ENCODE measurements at places on chromosomes 6 and 20.

- no peak for DNase-seq
Measured at GRCh38 chr20:1848373-1848772, 46.8 kb upstream of the SIRPA start.

DNA sequence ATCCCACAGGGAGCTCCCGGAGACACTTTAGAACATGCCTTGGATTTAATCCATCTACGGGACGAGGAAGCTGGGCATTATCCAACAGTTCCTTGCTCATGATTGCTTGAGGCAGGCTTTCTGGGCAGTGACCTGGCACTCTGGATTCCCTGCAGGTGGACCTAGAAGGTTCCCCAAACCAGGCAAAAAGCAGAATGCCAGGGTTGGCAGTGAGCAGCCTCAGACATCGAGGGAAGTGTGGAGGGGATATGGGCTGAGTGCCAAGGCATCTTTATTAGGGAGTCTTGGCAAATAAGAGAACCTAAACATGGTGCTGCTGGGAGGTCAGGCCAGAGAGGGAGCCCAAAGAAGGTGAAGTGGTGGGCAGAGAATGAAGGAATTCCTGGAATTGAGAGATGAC is 158.5 kb downstream of the CD83 start:
- no peak for DNase-seq

DNA sequence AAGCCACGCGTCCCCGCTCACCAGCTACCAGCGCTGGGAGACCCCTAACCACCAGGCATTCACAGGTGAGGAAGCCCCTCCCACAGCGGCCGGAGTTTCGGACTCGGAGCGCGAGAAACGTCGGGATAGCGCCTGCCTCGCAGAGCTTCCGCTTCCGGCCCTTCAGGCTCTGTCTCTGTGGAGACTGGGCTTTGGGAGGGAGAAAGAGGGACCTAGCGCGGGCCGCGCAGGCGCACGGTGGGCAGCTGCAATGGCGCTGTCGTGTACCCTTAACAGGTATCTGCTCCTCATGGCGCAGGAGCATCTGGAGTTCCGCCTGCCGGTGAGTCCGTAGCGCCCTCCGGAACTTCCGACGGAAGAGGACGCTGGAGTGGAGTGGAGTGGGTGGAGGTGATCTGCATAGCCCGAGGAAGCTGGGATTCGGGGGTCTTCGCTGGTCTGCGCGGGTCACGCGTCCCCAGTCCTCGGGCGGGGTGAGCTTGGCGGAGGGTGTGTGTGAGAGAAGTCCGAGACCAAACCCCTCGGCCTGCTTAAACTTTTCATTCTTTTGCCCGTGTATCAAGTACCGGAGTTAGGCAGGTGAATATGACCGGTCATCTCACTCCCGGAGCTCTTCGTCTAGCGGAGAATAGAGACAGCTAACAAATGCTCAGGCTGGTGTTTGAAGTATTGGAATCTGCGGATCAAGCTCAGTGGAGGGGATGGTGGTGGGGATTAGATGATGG is at the start of gene TRMT11:
TRMT11 (plus strand) TSS at position 240 of the 725 bp plus-strand sequence; CDS start at position 251, 11 bp downstream.
- peak; percentile 90 for DNase-seq

GRCh38 chr6:102623201-102623600 is 1229.7 kb downstream of the GRIK2 start:
- no peak for DNase-seq

DNA sequence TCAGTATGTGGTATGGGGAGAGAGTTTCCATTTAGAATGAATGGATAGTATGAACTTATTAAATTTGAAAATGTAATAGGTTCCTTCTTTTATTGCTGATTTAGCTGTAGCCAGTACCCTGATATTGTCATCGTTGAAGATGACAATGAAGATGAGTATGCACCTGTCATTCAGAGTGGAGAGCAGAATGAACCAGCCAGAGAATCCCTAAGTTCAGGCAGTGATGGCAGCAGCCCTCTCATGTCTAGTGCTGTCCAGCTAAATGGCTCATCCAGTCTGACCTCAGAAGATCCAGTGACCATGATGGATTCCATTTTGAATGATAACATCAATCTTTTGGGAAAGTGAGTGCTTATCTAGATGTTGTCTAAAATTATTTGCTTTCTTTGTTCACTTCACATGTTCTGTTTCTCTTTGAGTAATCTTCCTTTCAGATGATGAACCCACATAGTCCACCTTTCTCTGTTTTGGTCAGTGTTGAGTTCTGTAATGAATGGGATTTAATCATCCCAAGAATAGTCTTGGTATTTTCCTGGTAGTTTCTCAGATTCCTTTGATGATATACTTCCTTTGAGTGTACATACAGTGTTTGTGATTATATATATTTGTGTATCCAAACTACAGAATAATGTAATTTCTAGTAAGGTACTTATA is 23.3 kb downstream of the HSF2 start:
- no peak for DNase-seq

GRCh38 chr20:9078826-9079731 is 10.2 kb downstream of the PLCB4 start:
- no peak for DNase-seq

- no peak for DNase-seq
Measured at GRCh38 chr6:1418471-1419191, 29.3 kb downstream of the FOXF2 start.

GRCh38 chr6:44651604-44652003 is 264.1 kb downstream of the CDC5L start:
- no peak for DNase-seq

- peak; percentile 40 for DNase-seq
Measured at GRCh38 chr6:160766989-160767646, 65.1 kb downstream of the PLG start.

GRCh38 chr6:23377830-23378229 is 748.2 kb upstream of the NRSN1 start:
- DNase-seq: no peak

GRCh38 chr6:144551339-144551738 is 266.2 kb downstream of the UTRN start:
- no peak for DNase-seq

DNA sequence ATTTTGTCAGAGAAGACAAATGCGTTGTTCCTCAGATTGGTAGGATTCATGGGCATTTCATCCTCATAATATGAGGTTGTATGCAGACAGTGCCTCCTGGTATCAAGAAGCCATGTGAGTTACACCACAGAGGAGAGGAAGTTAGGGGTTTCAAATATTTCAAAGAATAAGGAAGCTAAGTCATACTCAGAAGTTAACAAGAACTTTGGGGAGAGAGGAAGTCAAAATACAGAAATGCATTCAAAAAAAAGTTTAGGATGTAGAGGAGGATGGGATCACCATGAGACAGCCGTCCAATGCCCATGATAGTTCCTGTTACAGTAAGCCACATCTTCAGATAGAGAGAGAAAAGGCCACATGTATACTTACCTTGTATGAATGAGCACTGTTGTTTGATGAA is 22.3 kb downstream of the HLA-DOB start:
- DNase-seq: no peak

- no peak for DNase-seq
Measured at GRCh38 chr6:121305957-121306607, 28.2 kb downstream of the TBC1D32 start.

- no peak for DNase-seq
Measured at GRCh38 chr6:133896344-133896721, 7.4 kb downstream of the TCF21 start.

GRCh38 chr20:54194724-54195438 is 13.0 kb upstream of the PFDN4 start:
- DNase-seq: no peak

DNA sequence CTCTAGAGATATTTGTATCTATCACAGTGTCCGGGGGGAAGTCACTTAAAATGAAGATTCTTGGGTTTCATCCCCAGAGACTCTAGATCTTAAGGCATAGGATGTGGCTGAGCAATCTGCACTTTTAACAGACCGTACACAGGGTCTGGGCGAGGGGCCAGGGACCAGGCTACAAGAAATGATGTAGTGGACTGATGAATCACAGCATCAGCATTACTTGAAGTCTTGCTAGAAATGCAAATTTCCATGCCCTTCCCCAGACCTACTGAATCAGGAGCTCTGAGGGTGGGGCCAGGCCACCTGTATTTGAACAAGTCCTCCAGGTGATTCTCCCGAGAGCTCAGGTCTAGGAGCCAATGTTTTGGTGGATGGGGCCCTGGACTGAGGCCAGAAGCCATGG is 168.4 kb downstream of the DOK5 start:
- no peak for DNase-seq

GRCh38 chr20:9574776-9575175 is 60.4 kb downstream of the LAMP5 start:
- DNase-seq: no peak

- no peak for DNase-seq
Measured at GRCh38 chr6:140670021-140670420, 1295.6 kb upstream of the CITED2 start.

DNA sequence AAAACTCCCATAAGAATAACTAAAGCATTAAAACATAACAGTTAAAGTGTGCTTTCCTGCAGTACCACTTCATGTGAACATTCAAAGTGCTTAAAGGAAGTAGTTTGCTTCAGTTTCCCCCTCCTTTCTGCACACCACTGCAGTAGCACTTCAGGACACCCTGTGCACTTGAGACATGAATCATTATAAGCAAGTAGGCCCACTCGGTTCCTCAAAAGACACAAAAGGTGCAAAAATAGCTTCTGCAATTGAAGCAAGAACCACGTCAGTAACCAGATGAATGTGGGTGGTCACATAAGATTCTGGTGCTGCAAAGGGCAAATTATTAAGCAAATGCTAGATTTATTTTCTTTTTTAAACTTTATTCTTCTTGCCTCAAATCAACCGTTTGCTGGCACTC is 160.6 kb downstream of the HIVEP2 start:
- DNase-seq: no peak

DNA sequence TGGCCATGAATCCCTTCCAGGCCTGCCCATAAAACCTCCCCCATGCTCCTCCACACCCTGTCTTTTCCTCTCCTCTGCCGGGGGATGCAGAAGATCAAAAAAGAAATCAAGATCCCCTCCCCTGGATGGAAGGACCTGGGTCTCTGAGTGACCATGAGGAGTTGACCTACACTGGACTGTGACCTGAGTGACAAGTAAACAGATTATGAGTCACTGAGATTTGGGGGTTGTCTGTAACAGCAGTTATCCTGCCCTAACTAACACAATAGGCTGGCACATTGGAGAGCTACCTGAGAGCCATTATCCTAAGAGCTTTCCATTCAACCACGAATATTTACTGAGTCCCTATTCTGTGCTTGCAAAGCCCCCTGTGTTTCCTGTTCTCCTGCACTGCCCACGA is 28.4 kb upstream of the SIRPA start:
- no peak for DNase-seq

DNA sequence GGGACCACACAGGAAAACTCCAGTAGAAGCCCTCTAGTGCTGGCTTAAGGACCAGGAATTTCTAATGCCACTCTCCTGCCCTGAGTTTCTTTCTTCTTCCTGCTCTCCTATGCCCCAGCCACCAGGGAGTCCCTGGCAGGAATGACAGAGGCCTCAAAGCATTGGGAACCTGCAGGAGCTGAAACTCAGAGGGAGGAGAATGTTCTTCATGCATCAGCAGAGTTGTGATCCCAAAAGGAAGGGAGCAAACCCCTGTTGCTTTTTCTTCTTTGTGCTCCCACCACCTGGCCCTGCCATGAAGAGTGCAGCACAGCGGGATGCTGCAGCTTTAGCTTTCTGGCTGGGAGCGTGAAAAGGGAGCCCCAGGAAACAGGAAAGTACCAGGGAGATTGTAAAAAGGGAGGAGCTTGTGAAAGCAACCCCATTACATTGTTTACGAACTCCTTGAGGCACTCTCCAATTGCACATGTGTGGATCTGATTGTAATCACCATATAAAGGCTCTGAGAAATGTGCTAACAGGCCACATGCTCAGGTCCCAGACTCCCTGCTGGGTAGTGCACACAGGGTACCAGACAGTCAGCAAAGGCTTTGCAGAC is 34.7 kb upstream of the FKBP1A start:
- no peak for DNase-seq

DNA sequence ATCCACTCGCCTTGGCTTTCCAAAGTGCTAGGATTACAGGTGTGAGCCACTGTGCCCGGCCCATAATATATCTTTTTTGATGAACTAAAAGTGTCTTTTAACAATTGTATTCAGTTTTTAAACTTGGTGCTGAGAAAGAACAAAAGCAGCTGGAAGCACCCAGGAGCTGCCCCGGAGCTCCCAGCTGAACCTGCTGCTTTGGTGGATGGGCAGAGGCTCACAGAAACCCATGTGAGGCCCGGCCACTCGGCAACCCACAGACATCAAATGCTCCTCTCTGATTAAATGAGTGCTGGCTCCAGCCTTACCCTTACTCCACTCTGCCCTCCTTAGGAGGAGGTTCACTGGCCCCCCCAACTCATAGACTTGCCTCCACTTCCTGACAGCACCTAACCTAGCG is 59.4 kb upstream of the FRMD1 start:
- DNase-seq: no peak

DNA sequence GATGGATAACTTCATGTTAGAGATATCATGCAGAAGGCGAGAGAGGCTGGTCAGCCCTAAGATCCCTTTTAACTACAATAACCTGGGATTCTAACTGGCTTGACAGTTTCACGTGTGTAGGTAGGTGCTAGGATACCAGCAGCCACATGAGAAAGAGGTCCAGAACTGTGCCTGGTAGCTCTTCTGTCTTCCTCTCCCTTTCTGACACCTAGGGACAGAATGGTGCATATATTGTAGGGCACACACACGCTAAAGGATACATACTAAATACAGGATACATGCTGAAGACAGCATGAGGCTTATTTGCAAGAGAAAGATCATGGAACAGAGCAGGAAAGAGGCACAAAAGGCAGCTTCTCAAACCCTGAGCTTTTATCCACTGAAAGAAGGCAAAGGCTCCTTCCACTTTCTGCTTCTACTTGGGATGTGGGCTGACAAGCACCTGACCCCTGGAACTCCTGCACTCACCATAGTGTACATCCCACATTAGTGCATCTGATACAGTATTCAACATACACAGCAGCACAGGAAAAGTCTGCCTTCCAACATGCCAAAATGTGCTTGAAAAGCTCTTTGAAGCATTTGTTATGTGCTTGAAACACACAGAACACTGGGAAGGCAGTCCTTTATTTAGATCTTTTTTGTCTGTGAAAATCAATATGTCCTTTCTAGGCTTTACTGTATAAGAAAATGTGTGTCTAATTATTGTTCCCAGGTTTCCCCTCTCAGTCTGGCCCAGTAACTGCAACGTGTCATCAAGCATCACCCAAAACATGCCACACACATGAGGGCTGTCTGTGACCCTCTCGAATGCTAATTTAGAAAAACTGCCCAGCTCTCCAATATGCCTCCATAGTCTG is 3.2 kb downstream of the SLC22A23 start:
- DNase-seq: no peak

GRCh38 chr6:112781241-112781640 is 434.1 kb downstream of the RFPL4B start:
- DNase-seq: no peak

DNA sequence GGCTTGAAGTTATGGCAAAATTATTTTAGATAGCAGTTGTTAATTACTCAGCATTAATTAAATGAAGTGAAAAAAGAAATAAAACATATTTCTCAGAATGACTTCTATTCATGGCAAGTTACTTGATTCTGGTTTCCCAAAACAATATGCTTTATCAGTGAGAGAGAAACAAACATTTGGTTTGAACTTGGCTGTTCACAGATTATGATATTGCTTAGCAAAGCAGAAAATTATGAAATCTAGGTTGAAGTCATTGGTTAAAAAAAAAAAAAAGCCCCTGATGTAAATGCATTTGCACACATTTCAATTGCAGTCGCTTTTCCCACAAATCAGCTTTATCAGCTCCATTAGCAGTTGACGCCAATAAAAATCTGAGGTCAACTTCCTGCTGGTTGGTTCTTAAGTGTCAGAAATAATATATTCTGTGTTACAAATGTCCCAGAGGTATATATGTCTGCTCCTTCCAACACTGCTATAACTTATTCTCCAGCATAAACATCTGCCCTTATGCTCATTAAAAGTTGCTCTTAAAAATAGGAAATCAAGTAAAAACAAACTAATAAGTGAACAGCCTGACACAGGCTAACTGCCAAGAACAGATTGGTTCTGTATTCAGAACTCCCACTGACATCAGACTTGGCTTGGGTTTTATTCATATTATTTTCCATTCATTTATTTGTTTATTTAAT is 275.4 kb downstream of the PHF3 start:
- DNase-seq: no peak

All from hypothalamus (tissue), 51 donors.